ENCODE measurements at places on chromosomes 16 and 17.

GRCh38 chr17:74226252-74226651 lies 12.9 kb downstream of the TTYH2 start:
- H3K4me1 ChIP-seq: no peaks in the 10 kb centered on the region
- no peak overlapping the region for H3K4me3 ChIP-seq
- no peaks in the 10 kb centered on the region for H3K27me3 ChIP-seq
- no peak for DNase-seq

GRCh38 chr16:72301523-72302236 lies 129.7 kb upstream of the PMFBP1 start:
- H3K36me3 ChIP-seq: no peaks in the 10 kb centered on the region
- H3K4me3 ChIP-seq: no peak overlapping the region
- no peaks in the 10 kb centered on the region for H3K27me3 ChIP-seq
- no peak overlapping the region for H3K27ac ChIP-seq

DNA sequence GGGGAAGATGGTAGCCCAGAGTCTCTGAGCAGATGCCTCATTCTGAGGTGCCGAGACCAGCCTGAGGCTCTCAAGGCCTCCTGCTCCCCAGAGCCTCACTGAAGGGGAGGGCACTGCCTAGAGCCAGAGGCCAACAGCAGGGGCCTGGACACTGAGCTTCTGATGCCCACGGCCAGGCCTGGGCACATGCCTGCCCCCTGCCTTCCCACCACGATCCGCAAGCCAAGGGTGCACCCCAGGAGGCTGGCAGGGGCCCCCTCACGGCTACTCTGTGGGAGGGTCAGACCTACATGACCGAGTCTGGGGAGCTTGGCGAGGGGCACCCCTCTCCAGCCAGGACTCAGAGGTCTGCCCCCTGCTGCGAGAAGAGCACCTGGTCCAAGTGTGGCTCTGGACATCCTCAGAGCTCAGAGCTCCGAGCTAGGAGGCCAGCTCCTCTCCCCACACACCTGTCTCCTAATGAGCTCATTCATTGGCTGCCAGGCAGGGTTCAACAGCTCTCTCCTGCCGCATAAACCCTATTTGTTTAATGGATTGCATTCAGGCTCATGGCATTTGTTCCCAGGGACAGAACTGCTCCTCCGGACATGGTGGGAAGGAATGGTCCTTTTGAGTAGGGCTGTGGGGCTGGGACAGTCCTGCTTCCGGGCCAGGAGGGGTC lies 13.9 kb downstream of the OTOP3 start:
- H3K27me3 ChIP-seq: no peaks in the 10 kb centered on the region
- DNase-seq: no peak
- H3K27ac ChIP-seq: no peak overlapping the region
- H3K4me1 ChIP-seq: no peaks in the 10 kb centered on the region
- H3K4me3 ChIP-seq: no peak overlapping the region

DNA sequence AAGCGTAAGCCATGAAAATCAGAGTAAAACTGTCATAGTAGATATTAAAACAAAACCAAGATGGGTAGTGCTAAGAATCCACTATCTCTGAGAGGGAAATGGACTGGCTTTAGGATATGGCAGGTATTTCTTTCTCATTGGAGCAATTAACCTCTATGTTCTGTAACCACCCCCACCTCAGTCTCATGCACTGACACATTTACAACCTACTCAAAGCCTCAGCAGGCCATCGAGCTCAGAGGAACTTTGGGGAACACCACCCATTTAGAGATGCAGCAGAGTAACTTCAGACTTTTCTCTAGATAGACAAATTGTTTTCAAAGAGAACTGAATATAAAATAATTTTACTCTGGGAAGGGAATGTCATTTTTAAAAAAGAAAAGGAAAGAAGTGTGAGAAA lies 615.8 kb upstream of the ZFHX3 start:
- no peaks in the 10 kb centered on the region for H3K4me1 ChIP-seq
- H3K4me3 ChIP-seq: no peak overlapping the region
- H3K27ac ChIP-seq: no peak overlapping the region
- DNase-seq: no peak

GRCh38 chr17:78725448-78726021 lies 56.5 kb downstream of the CYTH1 start:
- peak overlapping the region; percentile 70 for H3K4me3 ChIP-seq
- H3K36me3 ChIP-seq: peaks cover 29% of the 10 kb centered on the region
- H3K27ac ChIP-seq: peak overlapping the region; percentile 60
- DNase-seq: peak; percentile 28
- H3K4me1 ChIP-seq: peaks cover 97% of the 10 kb centered on the region

GRCh38 chr16:53598511-53599275 lies 95.7 kb upstream of the AKTIP start:
- H3K27me3 ChIP-seq: no peaks in the 10 kb centered on the region
- H3K4me3 ChIP-seq: no peak overlapping the region
- no peak overlapping the region for H3K27ac ChIP-seq

Data from CD4-positive, CD25-positive, alpha-beta regulatory T cell (primary cell).